Right renal cortex interstitium (tissue), 3 donors: ENCODE measurements at places on chromosomes 12 and 14. TPM values are rescaled to one million over a fixed set of nuclear protein-coding genes. Genes with fewer than 3 reads are reported as not detected.

BEGAIN gene
- polyA plus RNA-seq, result 1.8 TPM

SEL1L gene
- 78.0 TPM for polyA plus RNA-seq

EPYC gene
- not detected for polyA plus RNA-seq

REP15 gene
- polyA plus RNA-seq, result 2.8 TPM
